ENCODE measurements at places on chromosomes 7 and 10. TPM values are rescaled to one million over a fixed set of nuclear protein-coding genes. Genes with fewer than 3 reads are reported as not detected.

- no peak for DNase-seq
Observed at GRCh38 chr7:45203936-45204445, 46.4 kb downstream of the RAMP3 start.

DNA sequence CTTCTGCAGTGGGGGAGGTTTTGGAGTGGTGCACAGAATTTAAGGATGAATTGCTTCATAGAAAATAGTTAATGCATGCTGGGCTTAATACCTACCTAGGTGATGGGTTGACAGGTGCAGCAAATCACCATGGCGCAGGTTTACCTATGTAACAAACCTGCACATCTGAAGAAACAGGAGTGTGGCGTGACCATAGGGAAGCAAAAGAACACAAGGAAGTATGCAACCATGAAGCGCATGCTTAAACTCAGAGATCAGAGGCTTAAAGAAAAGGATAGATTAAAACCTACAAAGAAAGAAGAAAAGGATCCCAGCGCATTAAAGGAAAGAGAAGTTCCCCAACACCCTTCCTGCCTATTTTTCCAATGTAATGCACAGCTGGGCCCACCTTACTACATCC is 22.0 kb downstream of the CCDC126 start:
- DNase-seq = no peak

DNA sequence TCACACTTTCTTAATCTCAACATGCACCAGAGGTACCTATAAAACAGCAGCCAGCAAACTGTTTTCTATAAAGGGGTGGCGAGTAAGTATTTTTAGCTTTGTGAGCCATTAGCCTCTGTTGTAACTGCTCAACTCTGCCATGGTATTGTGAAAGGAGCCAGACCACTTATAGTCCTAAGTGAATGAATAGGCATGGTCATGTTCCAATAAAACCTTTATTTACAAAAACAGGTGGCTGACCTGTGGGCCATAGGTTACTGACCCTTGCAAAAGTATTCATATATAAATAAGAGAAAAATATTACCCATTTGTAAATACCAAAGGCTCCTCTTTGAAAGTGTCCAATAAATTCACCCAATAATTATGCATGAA is 50.3 kb downstream of the ICA1 start:
- DNase-seq = no peak

DNA sequence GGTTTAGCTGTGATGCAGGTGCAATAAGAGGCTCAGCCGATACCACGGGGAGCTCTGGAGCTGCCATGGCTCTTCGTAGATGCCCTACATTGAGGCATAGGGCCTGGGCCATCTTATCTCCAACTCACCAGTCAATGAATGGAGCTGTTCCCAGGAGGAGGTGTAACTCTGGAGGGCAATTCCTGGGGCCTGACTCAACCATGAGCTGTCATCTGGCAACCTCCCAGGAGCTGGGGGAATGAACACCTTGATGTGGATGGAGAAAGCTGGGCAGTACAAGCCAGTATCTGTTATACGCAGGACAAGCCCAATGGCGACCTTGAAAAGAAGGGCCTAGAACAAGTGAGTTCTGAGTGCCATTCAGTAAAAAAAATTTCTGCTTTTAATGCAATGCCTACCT is 224.0 kb upstream of the PLXDC2 start:
- DNase-seq = no peak

GRCh38 chr7:44385434-44386138 is 60.2 kb upstream of the CAMK2B start:
- DNase-seq = no peak

GRCh38 chr10:45000138-45000751 is 478 bp upstream of the ZNF22 start:
- DNase-seq = no peak

DNA sequence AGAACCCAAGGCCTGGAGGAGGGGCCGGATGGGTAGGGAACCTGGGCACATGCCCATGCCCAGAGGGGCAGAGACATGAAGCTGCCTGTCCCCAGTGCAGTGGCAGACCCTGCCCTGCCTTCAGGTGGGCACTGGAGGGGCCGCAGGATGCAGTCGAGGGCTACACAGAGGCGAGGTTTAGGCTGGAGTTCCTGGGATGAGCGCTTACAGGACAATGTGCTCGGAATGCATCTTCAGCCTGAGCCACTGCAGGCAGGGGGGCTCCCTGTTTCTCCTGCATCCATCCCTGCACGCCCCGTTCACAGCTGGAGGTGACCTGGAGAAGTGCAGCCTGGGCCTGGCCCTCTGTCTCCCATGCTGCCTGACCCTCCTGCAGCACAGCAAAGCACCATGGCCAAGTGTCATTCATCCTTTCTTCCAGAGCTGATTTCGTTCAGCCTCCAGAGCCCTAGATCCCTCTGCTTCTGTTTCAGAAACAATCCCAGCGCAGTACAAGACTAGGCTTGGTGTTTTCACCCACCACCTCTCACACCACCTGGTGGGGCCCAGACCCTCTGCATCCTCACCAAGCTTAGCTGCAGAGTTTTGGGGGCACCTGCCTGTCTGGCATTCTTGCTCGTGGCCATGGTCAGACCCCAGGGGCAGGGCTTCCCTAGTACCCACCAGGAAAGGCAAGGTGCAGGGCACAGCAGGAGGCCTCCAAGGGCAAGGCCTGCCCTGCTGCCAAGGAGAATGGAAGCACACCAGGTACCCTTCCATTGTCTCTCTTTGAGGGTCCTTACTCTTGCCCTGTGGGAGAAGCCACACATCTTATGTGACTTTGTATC is 311.9 kb downstream of the TCERG1L start:
- no peak for DNase-seq

DNA sequence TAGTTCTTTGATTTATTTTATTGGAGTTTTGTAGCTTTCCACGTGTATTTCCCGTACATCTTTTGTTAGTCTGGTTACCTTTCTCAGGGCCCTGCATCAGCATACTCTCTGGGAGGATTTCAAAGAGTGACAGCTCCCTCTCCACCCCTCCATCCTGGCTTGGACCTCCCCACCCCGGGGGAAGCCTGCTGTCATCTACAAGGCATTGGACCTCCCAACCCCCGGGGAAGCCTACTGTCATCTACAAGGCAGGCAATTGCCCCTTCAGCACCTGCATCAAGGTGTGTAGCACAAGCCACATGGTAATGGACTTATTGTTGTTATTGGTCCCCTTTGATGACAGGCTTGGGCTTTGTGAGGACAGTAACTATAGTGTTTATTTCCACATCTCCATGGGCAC is 390.1 kb downstream of the TCERG1L start:
- DNase-seq = no peak

DNA sequence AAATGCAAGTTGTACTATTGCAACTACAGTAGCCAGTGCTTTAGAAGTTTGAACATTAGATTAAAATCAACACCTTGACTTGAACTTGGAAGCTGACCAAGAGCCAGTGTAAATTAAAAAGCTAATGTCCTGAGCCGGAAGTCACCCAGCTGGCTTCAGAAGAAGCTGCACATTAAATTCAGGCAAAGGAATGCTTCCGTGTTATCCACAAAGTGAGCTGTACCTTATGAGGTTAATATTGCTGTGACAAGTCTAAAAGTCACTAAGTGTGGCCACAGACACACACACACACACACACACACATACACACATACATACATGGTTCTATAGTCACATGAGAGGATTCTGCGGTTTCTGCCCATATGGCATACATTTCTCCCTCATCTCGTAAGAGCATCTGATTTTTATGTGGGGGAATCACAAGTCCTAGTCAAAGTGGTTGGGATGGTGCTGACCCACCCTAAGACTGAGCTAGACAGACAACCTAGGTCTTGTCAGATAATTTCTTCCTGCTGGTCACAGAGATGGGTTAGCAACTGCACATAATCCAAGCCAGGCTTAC is 612.9 kb downstream of the SORCS1 start:
- DNase-seq = no peak

DNA sequence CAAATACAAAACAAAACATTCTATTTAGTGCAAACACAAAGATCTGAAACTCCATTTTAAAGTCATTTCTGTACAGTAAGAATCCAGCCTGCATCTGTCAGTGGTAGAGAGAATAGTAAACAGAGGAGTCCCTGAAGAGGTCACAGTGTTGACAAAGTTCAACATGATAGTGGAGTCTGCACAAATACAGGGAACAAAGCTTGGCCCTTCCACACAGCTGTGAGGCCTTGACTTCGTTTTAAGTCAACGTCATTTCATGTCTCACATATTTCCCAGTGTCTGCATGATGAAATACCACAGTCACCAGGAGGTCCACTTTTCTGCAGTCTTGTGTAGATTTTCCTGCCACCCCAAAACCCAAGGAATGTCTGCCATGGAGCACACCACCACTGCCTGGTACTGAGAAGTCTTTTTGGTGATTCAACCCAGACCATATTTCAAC is 33.0 kb downstream of the CYP26A1 start:
- DNase-seq = no peak

GRCh38 chr7:82501346-82501745 is 57.8 kb upstream of the CACNA2D1 start:
- no peak for DNase-seq

The NACAD gene
- 81.0 TPM for total RNA-seq

The PTPN20 gene
- total RNA-seq = 21.5 TPM

The IRF5 gene
- total RNA-seq = 7.7 TPM

The CHAT gene
- total RNA-seq = not detected

The HOXA6 gene
- not detected for total RNA-seq

Measured in dorsolateral prefrontal cortex (tissue), 122 donors.